AG08395 (cell line): ENCODE measurements at places on chromosomes 4 and X.

DNA sequence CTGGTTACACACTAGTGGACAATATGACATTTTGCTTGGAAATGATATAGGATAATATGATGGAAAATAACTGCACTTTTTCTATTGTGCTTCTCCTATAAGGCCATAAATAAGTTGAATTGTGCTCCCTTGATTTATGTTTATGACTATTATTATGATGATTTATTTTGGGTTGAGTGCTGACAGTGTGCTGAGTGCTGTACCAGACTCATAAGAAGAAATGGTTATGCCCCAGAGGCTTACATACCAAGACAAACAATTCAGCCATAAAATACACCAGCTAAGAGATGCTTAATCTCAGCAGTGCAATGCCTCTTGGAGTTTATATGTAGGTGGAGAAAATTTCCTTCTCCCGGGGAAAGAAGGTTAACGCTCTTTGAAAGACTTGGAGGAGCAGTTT lies 199.8 kb upstream of the NOCT start:
- no peak for DNase-seq

GRCh38 chr4:48341776-48342605 lies 662 bp downstream of the SLAIN2 start:
- peak; percentile 31 for DNase-seq

GRCh38 chr4:3047464-3048286 lies 26.7 kb downstream of the HTT-AS start:
- peak; percentile 36 for DNase-seq

DNA sequence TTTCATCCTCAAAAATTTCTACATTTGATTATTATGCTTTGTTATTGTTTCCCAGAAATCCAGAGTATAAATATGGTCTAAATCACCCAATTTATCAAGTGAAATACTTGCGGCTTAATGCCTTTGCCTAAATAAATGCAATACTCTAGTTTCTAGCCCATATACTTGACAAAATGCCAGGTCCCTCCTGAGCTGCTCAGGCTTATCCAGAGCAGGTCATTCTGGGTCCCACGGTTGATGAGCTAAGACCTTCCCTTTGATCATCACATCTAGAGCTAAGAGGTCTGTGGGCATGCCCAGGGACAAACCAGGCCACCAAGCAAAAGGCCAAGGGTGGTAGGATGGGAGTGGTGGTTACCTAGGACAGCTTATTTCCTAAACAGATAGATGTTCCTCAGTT lies 180.1 kb downstream of the SMIM20 start:
- no peak for DNase-seq

GRCh38 chr4:138428611-138429010 lies 186.5 kb upstream of the SLC7A11 start:
- DNase-seq = no peak

GRCh38 chr4:675036-675882 lies 917 bp downstream of the MYL5 start:
- peak; percentile 21 for DNase-seq

DNA sequence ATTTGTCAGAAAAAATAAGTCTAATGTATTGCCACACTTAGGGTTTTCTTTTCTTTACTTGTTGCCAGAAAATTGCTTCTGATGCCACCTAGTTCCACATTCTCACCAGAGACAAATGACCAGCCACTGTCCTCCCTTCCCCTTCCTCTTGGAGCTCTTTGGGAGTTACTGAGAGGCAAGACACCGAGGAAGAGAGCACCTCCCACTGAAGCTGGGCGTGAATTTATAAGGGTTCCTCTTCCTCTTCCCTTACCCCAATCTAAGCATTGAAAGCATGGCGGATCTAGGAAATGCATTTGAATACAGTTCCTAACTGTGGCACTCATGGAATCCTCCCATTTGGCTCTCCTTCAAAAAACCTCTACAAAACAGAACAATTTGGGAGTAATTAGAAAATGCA lies 30.0 kb downstream of the ANXA3 start:
- DNase-seq = no peak

DNA sequence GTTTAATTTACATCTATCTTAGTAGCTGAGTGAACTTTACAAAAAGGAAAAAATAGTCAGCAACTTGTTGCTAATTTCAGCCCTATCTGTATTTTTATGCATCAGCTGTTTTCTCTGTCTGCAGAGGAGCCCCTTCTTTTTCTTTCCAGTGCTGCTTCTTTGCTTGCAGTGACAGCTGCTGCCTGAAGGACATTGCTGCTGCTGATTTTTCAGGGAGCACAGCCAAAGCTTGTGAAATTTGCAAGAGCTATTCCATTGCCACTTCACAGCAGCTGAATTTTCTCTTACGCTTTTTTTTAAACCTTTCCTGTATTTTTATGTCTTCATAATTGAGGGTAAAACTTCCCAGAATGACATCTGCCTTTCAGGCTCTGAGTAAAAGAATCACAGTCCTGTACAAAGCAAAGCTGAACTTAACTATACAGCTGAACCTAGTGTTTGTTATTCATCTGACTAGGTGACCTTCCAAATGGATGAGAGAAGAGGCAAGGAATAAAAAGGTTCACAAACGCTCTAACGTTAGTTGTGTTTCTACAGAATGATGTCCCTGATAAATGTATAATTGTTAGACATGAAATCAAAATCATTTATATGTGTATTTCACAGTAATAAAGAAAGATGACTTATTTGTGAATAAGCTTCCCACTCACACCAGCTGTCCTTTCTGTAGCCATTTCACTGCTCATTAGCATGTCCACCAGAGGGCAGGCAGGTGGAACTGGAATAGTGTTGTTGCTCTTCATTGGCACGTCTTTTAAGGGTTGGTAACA lies 541.4 kb downstream of the ADGRL3 start:
- DNase-seq = no peak
